Fibroblast of skin of scalp (primary cell): ENCODE measurements at places on chromosomes 16 and 17.

DNA sequence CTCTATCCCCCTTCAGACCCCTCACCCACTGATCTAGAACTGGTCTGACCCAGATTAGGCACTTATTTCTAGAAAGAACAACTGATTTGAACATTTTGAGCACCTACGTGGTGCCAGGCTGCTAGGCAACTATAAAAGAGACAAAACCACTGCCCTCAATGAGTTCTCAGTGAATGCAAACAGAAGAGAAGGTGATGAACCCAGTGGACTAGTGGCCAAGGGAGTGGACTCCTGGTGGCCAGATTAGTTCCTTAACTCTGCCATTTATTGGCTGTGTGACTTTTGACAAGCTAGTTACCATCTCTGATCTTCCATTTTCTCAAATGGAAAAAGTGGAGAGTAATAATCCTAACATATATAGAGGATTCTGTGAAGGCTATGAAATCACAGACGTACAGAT is 259.1 kb upstream of the SALL1 start:
- no peak for DNase-seq

- no peak for DNase-seq
Measured at GRCh38 chr16:56355221-56355620, 70.1 kb downstream of the AMFR start.

- no peak for DNase-seq
Measured at GRCh38 chr17:47982091-47982617, 11.2 kb downstream of the CDK5RAP3 start.

DNA sequence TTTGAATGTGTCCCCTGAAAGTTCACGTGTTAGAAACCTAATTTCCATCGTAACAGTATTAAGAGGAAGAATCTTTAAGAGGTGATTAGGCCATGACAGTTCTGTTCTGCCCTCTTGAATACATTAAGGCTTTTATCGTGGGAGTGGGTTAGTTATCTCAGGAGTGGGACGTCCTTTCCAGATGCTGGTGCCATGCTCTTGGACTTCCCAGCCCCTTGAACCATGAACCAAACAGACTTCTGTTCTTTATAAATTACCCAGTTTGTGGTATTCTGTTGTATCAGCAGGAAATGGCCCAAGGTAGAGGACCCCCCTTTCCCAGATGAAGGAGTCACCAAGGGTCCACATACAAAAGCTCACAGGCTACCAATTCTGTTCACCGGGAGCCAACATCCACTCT is 10.1 kb downstream of the GTF3C1 start:
- DNase-seq = no peak

GRCh38 chr17:82116246-82116645 is 18.2 kb upstream of the FASN start:
- DNase-seq = no peak

DNA sequence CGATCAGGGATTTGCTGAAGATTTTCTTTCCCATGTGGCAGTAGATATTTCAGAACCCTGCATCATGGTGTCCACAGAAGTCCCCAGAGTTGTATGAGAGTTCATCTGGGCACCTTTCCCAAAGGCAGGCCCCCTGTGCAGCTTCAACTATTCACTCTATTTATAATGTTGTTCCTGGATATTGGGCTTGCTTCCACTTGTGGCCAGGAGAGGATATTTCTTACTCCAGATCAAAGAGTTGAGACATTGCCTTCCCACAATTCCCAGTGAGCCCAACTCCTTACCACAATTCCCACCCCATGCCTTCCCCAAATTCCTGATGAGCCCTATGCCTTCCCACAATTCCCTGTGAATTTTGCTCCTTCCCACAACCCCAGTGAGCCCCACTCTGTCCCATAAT is 206.9 kb downstream of the WWOX start:
- peak; percentile 19 for DNase-seq

DNA sequence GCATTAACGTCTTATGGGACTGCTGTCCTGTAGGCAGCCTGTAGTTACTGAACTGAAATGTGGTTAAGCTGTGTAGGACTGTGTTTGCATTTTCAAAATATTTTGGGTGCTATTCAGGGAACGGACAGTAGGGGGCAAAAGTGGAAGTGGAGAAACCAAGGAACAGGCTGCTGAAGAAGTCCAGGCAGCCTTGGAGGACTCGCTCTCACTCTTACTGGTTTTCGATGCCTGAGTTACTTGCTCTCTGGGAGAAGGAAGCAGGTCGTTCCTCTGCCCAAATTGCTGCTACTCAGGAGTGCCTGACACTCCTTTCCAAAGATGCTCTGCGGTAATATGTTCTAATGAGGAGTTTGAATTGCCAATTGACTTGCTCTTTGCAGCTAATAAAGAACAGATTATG is 64.5 kb upstream of the RBFOX1 start:
- DNase-seq = peak; percentile 24

DNA sequence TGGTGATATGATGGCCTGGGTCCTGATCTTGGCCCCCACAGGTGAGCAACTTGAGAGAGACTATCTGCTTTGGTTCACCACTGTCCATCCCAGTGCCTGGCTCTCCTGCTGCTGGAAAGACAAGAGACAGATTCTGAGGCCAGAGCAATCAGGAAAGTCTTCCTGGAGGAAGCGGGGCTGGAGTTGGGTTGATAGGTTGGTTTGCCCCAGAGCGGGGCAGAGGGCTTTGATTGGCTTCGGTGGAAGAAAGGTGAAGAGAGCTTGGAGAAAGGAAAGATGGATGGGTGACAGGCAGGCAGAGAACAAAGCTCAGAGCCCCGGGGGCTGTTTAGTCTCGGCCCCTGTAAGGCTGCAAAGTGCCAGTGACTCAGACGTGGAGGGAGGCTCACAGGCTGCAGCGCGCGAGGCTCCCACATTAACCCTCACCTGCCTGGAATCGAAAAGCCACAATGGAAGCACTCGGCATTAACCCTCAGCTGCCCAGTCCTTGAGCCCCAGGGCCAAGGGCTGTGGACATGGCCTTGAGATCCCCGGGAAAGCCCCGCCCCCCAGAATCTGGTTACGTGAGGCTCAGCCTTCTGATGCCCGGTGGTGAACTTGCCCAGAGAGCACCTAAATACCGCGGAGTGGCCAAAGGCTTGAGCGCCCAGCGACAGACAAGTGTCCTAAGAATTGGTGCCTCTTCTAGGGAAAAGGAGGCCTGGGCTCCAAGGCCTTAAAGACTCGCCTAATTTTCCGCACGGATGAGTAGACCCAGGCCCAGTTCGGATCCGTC is 996 bp upstream of the CPNE2 start:
- DNase-seq = peak; percentile 42

DNA sequence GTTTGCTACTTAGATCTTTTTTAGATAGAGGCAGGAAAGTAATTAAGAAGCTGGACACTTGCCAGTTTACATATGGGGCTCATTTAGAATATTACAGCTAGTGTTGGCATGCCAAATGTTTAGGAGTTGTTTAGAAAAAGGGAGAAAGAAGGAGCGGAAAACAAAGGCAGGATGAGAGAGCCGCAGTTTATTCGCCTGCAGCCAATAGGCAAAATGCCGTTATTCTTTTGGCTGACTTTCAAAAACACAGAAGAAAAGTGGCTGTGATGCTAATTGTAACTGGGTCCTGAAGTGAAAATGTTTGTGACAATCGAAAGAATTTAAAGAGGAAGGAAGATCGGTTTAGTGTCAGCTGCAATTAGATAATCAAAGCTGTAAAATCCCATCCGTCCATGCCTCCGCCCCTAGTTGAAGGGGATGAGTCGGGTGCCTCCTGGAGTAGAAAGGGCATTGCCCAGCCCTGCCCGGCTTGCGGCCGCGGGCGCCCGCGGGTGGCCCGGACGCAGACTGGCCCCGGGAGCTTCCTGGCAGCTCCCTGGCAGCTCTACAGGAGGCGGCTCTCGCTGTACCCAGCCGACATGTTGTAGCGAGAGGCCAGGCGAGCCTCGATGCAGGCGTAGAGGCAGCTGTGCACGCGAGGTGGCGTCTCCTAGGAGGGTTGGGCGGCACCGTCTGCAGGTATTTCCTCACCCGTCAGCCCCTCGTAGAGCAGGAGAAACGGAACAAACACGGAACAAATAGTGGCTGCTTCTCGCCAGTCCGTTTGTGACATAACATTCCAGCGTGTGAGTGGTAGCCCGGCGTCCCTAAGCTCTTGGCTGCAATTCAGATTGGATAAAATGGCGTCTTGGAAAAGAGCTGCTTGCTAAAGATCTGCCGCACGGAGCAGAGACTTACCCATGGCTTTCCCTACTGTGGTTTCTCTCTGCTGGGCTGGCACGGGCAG is 82.2 kb downstream of the TNRC6C start:
- peak; percentile 61 for DNase-seq

- DNase-seq = no peak
Measured at GRCh38 chr17:82901356-82901755, 61.5 kb upstream of the ZNF750 start.
